KG1 (cell line): ENCODE measurements at places on chromosomes 4 and X.

- DNase-seq = no peak
Observed at GRCh38 chrX:105618393-105619101, 203.8 kb upstream of the NRK start.

DNA sequence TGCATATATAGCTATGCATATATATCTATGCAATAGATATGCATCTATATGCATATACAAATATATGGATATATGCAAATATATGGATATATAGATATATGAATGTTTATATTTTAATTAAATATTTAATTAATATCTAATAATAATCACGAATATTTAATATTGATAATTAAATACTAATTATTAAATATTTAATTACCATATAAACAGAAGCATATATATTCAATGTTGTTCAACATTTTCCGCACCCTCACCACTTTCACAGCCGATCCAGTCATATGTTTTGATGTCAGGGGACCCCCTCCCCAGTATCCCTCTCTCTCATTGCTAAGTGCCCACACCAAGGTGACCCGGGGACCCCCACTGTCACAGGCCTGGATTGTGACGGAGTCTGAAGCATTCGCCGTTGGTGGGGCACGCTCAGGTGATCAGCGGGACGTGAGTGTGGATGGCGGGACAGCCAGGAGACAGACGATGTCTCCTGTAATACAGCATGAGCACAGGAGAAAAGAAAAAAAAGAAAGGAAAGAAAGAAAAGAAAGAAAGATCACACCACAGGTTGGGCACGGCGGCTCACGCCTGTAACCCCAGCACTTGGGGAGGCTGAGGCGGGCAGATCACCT is 199.7 kb downstream of the CRLF2 start:
- DNase-seq = no peak

DNA sequence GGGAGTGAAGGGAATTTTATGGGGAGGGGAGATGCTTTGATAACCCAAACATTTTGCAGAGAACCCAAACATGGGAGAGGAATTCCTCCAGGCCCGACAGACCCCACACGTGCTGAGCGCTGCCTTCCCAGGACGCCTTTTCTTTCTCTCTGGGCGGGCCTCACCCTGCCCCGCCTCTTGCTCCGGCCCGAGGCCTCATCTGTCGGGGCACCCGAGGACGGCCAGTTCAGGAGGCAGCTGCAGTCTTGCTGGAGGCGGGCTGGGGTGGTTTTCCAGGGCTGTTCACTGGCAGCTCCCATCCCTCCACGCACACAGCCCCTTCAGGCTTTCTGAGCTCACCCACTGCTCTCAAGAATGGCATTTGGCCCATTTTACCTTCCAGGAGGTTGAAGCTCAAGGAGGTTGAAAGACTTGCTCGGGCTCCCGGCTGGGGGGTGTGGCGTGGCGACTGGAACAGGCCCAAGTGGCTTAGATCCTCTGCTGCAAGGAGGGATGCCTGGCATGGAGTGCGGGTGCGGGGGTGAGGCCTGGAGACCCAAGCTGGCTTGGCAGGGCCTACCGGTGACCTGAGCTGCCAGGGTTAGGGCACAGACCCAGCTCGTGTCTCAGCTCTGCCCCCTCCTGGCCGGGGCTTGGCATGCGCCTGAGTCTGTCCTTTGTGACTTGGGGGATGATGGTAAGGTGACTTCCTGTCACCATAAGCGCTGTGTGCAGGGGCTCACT is 99.2 kb downstream of the PSAPL1 start:
- DNase-seq = peak; percentile 21

- no peak for DNase-seq
Observed at GRCh38 chr4:89491761-89492160, 184.2 kb upstream of the GPRIN3 start.

GRCh38 chrX:96464880-96465558 is 219.6 kb upstream of the DIAPH2 start:
- no peak for DNase-seq

DNA sequence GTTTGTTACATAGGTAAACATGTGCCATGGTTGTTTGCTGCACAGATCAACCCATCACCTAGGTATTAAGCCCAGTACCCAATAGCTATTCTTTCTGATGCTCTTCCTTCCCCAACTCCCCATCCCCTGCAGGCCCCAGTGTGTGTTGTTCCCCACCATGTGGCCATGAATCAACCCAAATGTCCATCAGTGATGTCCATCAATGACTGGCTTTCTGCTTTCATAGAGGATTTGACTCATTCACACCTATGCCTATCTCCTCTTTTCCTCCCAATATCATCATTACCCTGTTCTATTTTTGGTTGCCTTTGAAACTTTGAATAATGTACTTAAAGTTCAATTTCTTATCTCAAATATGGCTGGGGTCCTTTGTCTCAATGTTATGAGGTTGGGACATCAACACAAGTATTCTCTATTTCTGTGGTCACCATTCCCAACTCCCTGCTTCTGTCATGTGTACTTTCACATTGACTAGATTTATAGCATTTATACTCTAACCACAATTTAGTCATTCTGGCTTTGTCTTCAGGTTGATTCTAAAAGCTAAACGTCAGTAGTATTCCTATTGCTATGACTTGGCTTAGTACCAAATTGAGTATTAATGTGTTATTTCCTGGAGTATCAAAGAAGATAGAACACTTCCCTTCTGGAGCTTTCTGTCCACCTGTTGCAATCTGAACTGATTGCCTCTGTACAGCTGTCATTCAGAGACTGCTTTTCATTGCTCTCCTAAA is 107.2 kb downstream of the TAB3 start:
- no peak for DNase-seq

GRCh38 chr4:100633269-100633668 is 115.4 kb upstream of the EMCN start:
- no peak for DNase-seq

DNA sequence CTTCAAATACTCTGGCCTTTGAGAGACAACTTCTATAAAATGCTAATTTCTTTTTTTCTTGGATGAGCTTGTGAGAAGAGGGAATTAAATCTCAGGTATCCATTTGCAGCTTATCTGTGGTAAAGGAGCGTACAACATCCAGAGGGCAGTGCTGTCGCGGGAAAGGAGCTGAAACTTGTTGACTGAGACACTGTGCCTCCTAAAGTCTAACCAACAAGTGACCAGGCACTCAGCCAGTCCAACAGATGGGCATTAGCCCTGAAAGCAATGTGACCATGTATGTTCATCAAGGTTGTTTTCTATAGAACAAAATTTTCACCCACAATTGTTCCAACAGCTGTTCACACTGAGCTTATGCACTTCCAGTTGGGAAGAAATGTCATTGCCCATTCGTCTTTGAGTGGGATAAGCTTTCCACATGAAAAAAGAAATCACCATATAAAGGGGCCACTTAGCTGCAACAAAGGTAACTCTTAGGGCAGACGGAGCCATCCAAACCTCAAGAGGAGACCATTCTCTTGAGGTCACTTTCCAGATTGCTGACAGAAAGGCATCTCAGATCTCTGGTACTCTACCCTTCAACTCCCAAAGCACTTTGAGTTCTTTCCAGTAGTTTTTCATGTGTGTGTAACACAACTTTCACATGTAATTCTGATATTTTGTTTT is 244.8 kb upstream of the NEIL3 start:
- DNase-seq = no peak

DNA sequence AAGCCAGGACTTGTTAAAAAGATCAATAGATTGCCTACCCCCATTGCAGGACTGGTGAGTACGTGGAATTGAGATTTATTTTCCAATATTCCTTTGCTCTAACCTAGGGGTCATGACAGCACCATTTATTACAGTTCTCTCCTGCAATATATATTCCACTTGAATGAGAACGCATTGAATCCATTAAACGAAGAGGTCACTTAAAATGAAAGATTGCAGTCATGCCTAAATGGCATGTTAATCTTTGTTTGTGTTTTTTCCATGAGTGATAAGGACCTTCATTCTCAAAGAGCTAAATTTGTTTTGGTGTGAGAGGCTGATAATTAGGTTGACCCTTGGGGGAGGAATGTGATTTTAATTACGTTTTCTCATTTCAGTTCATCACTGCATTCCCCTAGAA is 13.5 kb upstream of the LIMCH1 start:
- DNase-seq = no peak

- no peak for DNase-seq
Observed at GRCh38 chrX:72216973-72217372, 21.9 kb downstream of the ERCC6L start.

- DNase-seq = no peak
Observed at GRCh38 chr4:176274441-176274840, 5.4 kb upstream of the ASB5 start.

GRCh38 chr4:7075962-7076695 is 8.3 kb upstream of the GRPEL1 start:
- no peak for DNase-seq
